ENCODE measurements at places on chromosomes 3 and 15.

DNA sequence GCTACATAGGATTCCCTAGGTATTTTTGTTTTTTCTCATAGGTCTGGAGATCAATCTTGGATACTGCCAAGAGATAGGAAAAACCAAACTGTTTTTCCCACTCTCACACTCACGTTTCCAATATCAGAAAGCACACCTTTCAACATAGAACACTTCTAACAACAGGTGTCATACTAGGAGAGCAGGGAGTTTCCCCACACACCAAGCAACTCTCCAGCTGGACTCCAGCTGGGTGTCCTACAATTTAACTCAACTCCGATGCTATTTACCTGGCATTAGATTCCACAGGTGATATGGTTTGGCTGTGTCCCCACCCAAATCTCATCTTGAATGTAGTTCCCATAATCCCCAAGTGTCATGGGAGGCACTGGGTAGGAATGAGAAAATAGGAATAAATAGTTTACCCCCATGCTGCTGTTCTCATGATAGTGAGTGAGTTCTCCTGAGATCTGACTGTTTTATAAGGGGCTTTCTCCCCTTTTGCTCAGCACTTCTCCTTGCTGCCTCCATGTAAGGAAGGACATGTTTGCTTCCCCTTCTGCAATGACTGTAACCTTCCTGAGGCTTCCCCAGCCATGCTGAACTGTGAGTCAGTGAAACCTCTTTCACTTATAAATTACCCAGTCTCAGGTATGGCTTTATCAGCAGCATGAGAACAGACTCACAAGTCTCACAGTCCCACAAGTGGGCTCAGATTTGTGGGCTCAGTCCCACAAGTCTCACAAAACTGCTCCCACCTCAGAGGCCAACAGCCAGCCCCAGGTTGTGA lies 354.5 kb upstream of the THBS1 start:
- no peak for DNase-seq

DNA sequence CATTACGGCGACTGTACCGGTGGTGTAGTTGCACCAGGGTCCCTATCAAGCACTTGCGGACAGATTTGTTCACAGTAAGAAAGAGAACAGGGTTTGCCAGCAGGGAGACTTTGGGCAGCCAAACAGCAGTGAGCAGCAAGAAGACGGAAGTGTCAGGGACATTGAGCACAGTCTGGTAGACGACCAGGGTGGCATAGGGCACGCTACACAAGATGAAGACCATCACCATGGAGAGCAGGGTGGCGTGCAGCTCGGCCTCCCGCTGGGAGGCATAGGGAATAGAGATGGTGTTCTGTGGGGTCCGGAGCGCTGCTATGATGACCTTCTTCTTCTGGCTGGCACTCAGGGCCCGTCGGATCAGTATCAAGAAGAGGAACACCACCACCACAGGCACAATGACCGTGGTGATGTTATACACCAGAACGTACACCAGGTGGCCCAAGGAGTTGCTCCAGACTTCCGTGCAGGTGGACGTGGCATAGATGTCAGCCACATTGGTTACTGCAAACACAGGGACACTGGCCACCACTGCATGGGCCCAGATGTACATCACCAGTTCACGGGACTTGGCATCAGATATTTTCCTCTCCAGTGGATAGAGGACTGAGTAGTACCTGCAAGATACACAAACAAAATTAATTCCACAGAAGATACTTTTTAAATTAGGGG lies 19.1 kb upstream of the FSIP1 start:
- no peak for DNase-seq

- no peak for DNase-seq
These were observed 56.2 kb downstream of the SPRED1 start for GRCh38 chr15:38308797-38309196.

GRCh38 chr3:70096376-70097066 lies 97.0 kb downstream of the SAMMSON start:
- no peak for DNase-seq

- peak; percentile 34 for DNase-seq
These were observed 3.8 kb downstream of the SHOX2 start for GRCh38 chr3:158102242-158103080.

- no peak for DNase-seq
These were observed 11.8 kb downstream of the CAPN3 start for GRCh38 chr15:42371096-42371495.
